Naive thymus-derived CD8-positive, alpha-beta T cell (primary cell): ENCODE measurements at places on chromosomes 2 and 18.

- DNase-seq, result no peak
These were observed 120.1 kb downstream of the KCNF1 start for GRCh38 chr2:11031876-11032275.

DNA sequence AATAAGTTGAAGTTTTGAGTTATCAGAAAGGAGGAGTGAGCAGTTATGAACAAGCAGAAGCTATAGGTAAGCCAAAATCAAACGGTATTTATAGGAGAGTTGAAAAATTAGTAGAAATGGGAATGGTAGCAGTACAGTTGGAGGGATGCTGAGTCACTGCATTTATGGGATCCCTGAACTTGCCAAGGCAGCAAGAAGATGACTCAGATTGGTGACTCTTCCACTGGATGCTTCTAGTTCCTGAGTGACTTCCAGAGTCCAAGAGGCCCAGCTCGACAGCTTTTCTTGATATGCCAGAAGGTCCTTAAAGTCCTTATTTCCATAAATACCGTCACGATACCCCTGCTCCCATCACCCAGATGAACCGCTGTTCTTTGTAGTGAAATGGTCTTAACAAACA is 31.1 kb upstream of the ACTR3 start:
- DNase-seq, result no peak

DNA sequence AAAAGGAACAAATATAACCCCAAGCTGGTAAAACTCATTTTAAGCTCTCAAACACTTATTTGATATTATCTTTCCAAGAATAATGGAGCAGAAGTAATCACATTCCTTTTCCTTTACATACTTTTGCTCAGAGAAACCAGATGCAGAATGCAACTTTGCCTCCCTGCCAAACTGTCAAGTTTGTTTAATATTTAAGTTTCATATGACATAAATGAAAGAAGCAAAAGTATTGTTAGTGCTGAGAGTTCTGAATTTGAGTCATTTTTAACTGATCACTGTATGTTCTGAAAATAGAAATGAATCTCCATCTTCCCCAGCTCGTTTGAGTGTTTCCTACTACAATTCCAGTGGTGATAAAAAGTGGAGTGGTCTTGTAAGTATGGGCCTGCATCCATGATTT is 423.4 kb downstream of the PID1 start:
- no peak for DNase-seq

DNA sequence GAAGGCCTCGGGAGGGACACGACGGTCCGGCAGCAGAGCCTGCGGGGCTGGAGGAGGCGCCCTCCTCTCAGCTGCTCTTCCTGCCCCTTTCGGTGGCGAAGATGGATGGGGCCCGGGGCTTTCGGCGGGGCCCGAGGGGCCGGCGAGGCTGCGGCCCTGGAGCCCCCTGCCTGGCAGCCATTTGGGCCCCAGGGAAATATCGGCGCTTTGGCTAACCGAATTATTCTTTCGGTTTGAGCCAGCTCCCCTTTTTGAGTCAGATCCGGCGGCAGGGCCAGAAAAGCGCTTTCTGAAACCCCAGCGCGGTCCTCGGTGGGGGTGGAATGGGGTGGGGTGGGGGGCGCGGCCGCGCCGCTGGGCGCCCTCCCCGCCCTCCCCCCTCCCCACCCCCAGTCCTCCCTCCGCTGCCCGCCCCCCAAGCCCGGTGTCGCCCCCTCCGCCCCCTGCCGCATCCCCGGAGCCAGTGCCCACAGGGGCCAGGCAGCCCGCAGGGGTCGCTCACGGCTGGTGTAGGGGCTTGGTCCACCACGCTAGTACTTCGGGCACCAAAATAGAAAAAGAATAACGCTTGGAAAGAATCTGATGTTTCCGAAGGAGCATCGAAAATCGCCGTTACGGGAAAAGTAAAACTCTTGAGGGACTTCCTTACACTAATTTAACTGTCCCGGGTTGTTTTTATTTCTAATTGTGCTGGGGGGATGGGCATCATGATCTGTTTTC is 9.1 kb upstream of the ARID5A start:
- DNase-seq, result peak; percentile 35

GRCh38 chr2:170177950-170178781 is at the start of gene MYO3B:
Gene MYO3B (plus strand): TSS chr2:170178147. CDS start chr2:170178288, 141 bp downstream.
- no peak for DNase-seq

DNA sequence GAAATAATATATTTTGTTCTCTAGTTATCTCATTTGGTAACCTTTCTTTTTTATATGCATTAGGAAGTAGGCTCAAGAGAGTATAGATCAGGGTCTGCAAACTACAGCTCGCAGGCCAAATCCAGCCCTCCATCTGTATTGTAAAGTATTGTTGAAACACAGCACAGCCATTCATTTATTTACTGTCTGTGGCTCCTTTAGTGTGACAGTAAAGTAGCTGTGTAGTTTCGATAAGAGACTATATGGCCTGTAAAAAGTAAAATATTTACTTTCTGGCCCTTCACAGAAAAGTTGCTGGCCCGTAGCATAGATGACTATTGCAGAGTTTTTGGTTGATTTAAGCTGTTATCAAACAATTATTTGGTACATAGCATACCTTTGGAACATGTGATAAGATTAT is 67.6 kb downstream of the MIB1 start:
- no peak for DNase-seq

- no peak for DNase-seq
These were observed 4.2 kb downstream of the PXDN start for GRCh38 chr2:1739961-1740715.

DNA sequence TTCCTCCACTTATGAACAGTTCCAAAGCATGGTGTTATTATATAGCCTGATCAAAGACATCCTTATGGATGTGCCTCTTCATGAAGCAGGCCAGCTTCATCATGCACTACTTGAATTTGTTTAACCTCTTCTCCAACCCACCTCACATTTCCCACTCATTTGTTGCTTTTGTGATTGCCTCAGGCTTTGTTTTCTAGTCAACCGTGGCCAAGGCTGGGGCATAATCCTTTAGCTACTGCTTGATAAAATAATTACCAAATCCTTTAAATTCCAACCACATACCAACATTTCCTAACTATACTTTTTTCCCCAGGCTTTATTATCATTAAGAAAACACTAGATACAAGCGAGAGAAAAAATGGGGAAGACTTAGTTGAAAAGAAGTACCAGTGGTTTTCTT is 39.6 kb upstream of the SCN1A start:
- DNase-seq, result no peak

DNA sequence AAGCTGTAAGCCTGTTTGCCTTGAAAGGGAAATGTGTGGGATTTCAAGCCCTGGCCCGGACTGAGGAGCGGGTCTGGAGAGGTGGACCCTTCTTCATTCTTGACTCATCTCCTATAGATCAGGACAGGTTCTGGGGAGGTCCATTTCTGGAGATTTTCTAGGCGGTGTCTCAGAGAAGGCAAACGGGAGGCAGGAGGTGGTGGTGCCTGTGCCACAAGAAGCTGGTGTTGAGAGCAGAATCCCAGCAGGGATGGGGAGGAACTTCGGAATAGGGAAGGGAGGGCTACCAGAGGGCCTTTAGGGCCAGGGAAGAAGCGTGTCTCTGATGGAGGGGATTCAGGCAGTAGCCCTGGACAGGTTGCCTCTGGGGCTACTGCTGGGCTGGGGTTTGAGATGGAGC is 93.0 kb downstream of the CTIF start:
- DNase-seq, result no peak

- no peak for DNase-seq
These were observed 149.7 kb upstream of the PIK3C3 start for GRCh38 chr18:41805341-41805740.

- no peak for DNase-seq
These were observed 9.4 kb upstream of the GBX2 start for GRCh38 chr2:236177604-236177966.

DNA sequence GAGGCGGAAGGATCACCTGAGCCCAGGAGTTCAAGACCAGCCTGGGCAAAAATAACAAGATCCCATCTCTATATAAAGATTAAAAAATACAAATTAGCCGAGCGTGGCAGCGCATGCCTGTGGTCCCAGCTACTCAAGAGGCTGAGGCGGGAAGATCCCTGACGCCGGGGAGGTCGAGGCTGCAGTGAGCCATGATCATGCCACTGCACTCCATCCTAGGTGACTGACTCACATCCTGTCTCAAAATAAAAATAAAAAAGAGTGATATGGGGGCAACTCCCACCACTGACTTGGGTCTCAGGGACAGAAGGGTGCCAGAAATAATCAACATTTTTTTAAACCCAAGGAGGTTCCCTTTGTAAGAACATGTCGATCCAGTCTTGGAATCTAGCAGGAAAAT is 37.6 kb downstream of the ZNF516 start:
- no peak for DNase-seq

DNA sequence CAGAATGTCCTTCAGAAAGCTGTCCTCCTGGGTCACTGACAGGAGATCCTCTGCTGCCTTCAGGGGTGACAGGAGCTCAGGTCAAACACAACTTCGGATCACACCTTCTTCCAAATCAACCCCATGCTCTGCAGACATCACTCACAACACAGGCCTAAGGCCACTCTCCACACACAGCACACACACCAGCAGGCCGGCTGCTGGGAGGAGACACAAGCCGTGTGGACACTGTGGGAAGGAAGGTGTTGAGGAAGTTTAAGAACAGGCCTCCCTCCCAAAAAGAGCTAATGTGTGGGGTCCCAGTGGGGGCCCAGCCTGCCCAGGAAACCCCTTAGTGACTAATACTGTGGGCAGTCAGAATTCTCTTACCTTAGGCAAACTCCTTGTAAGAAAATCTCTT is 290.3 kb upstream of the ID2 start:
- DNase-seq, result no peak

- no peak for DNase-seq
These were observed 284.7 kb downstream of the LRRTM1 start for GRCh38 chr2:80019571-80020460.

DNA sequence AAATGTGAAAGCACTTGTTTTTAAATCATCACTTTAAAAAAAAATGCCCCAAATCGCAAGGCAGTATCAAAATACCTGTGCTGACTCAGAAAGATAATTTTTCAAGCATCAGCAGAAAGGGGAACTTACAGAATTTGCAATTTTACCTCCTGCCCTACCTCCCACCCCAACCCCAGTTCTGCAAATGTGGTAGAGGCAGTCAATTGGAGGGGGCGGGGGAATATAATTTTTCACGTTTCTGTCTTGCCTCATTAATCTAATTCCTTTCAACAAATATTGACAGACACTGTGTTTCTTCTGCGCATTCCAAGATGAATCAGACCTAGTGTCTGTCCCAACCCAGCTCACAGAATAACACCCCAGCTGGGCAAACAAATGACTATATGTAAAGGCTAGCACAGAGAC is 76.8 kb downstream of the ALPK2 start:
- DNase-seq, result no peak

DNA sequence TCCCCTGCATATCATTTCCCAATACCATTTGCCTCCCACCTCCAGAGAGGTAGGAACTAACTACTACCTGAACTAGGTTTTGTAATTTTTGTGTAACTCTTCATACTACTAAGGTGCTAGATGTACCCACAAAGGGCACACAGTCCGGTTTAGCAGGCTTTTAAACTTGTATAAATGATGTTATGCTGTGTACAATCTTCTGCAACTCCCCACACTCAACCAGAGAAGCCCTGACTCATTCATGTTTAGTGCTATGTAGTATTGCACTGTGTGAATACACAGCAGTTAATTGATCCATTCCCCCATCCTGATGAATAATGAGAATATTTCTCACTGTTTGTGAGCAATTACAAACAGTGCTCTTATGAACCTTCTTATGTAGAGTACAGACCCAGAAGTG is 285.6 kb downstream of the SMAD2 start:
- no peak for DNase-seq

- DNase-seq, result no peak
These were observed 134.5 kb upstream of the TNP1 start for GRCh38 chr2:216994353-216994854.

- no peak for DNase-seq
These were observed 266.5 kb downstream of the PTGR3 start for GRCh38 chr18:74942319-74942910.

DNA sequence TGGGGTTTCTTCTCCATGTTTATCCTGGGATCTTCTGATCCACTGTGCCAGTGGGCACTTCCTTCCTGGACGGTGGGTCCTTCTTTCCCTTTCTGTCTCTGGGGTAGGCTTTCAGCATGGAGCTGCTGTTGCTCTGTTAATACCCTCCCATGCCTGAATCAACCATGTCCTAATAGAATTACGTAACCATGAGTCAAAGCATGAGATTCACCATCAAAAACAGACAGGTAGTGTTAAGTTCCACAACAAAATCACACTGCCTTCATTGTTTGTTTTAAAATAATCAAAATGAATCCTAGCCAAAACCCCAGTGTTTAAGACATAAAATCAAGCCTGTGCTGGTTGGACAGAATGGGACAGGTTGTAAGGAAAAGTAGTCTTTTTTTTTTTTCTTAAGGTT is 37.5 kb downstream of the GNAL start:
- DNase-seq, result no peak

GRCh38 chr18:22816266-22817176 is 116.6 kb upstream of the RBBP8 start:
- DNase-seq, result no peak
